Stimulated activated CD4-positive, alpha-beta T cell treated with anti-CD3 and anti-CD28 coated beads, TNF-alpha, amount 100 ng/mL, for 4 hours (primary cell): ENCODE measurements at places on chromosomes 4 and X.

DNA sequence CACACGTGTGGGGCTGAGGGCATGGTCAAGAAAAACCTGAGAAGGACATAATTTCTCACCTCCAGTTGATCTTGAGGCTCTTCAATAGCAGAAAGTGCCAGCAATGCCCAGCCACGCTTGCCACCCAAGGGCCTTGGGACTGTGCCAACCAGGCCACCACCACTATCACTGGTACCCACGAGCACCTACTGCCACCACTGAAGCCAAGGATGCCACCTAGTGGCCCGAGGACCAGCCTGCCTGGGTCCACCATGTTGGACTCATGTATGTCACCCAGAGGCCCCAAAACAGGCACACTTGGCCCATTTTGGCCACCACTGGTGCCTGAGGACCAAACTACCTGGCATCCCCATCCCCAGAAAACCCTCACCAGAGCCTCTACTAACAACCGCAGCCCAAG is 191.8 kb downstream of the ADAM29 start:
- DNase-seq: no peak

DNA sequence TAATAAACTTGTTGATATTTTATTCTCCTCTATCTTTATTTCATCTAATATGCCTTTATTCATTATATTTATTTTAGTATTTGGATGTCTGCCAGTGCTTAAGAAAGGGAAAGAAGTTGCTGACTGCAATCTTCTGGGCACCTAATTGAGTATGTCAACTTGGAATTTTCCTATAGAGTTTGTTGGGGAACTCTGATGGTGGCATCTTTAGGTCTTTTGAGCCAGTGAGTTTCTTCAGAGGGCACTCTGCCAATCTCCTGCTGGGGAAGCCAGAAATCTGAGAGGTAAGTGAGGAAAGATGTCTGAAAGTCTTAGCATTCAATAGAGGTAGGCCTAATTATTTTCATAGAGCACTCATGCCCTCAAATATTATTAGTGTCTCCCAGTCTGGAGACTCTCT is 475.0 kb downstream of the GABRG1 start:
- no peak for DNase-seq

DNA sequence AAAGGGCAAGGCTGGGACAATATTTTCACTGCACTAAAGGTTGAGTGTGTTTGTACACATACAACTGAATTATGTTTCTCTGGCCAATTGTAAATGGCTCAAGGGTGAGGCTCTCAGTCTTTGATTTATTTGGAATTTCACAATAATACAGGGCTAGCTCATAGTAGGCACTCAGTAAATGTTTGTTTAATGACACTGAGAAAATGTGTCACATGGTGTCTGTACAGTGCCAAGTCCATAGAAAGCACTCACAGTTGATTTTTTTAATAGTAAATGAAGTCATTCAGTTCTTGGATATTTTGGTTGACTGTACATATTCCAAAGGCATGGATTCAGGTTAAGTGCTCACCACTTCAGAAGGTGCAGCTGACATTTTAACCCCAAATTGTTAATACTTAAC is 176.4 kb downstream of the IL1RAPL2 start:
- no peak for DNase-seq

- no peak for DNase-seq
Observed at GRCh38 chr4:138103597-138104283, 138.4 kb downstream of the SLC7A11 start.

DNA sequence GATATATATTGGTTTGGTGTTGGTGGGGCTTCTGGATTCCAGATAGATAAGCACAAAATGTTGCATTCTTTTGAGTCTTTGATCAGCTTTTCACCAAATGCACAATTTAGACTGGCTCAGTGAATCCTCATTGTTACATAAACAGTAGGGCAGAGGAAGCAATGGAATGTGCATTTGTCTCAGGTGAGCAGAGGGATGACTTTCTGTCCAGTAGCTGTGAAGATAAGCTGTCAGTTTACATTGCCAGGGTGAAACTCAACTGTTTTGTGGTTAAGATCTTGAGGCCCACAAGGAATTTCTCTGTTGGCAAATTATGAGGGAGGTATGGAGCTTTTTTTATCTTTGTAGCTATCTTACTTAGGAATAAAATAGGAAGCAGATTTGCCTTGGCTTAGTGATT is 168.0 kb downstream of the GALNTL6 start:
- no peak for DNase-seq

DNA sequence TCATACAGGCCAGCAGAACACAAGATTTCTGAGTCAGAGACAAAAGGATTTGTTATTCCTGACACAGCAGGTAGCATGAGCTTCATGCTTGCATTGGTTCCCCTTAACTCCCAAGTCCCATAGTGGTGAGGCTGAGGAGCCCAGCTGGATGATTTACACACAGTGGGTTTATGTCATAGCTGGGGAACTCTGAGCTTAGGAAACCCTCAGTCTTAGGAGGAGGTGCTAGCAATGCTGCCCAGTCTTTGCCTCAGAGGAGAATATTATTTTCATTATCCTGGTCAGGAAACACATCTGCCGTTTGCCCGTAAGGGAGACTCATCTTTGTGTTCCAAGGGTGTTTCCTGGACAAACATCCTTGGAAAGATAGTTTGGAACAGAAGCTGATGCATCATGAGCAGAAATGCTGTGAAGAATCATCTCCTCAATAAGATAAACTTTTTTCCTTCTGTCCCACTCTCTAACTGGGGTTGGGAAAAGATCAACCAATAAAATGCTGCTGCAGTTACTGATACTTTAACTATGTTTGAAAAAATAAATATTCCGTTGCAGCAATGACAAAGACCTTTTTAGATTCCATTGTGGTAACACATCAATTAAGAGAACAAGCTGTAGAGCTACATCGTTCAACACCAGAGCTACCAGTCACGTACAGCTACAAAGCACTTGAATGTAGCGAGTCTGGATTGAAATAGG is 146.8 kb downstream of the DCLK2 start:
- no peak for DNase-seq

GRCh38 chr4:10589321-10589720 is 95.2 kb downstream of the CLNK start:
- no peak for DNase-seq

GRCh38 chrX:153411255-153411987 is at the start of gene ZFP92:
ZFP92 (plus strand) TSS chrX:153411472; CDS start chrX:153418323, 6,851 bp downstream.
- peak; percentile 11 for DNase-seq

GRCh38 chr4:6494431-6495295 is 22.2 kb upstream of the PPP2R2C start:
- DNase-seq: no peak

DNA sequence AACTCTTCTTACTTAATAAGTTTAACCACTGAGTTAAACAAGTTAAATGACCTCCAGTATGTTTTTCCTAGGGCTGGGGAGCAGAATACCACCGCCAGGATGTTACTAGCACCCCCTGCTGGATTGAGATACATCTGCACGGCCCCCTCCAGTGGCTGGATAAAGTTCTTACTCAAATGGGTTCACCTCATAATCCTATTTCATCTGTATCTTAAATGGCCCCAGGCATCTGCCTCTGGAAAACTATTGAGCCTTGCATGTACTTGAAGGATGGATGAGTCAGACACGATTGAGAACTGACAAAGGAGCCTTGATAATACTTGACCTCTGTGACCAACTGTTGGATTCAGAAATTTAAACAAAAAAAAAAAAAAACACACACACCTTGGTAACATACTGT is 61.5 kb upstream of the MMAA start:
- DNase-seq: peak; percentile 10

- DNase-seq: no peak
Observed at GRCh38 chrX:55135171-55135570, 46.4 kb downstream of the PAGE2 start.

- DNase-seq: no peak
Observed at GRCh38 chr4:10117359-10118047, 904 bp upstream of the WDR1 start.
